ENCODE measurements at places on chromosomes 7 and 10. TPM values are rescaled to one million over a fixed set of nuclear protein-coding genes. Genes with fewer than 3 reads are reported as not detected.

DNA sequence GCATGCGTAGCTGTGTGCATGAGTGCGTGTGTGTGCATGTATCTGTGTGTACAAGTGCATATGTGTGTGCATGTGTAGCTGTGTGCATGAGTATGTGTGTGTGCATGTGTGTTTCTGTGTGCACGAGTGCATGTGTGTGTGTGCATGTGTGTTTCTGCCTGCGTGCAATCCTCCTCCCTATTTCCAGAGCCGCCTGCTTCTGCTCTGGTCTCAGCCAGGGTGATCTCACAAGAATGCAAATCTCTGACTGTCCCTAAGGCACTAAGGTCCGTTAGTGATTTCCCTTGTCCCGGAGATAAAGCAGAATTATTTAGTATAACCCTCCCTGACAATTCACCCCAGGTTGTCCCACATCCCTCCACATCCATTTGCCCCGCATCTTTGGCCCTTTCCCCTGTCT, 530.3 kb downstream of the TCERG1L start:
- no peak for DNase-seq

DNA sequence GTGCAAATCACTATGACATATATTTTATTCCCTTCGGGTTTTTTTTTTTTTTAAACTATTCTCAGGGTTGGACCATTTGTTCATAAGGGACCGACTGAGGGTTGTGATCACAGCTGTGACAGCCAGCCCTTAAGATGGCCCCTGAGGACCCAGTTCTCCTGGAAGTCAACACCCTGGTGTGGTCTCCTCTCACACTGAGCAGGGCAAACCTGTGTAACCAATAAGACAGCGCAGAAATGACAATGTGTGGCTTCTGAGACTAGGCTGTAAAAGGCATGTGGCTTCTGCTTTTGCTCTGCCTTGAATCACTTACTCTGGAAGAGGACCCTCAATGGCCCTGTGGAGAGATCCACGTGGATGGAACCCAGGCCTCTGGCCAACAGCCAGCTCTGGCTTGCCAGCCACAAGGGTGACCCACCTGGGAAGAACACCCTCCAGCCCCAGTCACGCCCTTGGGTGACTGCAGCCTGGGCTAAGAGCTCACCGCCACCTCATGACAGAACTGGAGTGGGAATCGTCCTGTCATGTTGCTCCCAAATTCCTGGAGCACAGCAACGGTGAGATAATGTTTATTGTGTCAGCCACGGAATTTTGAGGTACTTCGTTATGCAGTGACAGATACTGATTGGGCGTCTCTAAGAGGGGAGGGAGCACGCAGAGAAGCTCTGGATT, 127.1 kb downstream of the CLEC2L start:
- DNase-seq = no peak

DNA sequence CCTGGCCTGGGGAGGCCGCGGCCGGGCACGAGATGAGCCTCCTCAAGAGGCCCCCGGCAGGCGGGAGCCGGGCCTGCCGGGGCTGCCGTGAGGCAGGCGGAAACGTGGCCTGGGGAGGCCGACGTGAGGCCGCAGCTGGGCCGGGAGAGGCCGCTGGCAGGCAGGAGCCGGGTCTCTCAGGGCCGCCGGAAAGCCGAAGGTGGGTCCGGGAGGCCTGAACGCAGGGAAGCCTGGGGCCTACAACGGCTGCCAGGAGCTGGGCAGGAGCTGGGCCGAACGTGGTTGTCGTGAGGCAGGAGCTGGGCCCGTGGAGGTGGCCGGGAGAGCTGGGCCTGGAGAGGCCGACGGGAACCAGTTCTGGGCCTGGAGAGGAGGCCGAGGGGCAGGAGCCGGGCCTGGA, 171.9 kb downstream of the TPST1 start:
- no peak for DNase-seq

- peak; percentile 4 for DNase-seq
These were observed 44.9 kb upstream of the SHH start for GRCh38 chr7:155857141-155857540.

DNA sequence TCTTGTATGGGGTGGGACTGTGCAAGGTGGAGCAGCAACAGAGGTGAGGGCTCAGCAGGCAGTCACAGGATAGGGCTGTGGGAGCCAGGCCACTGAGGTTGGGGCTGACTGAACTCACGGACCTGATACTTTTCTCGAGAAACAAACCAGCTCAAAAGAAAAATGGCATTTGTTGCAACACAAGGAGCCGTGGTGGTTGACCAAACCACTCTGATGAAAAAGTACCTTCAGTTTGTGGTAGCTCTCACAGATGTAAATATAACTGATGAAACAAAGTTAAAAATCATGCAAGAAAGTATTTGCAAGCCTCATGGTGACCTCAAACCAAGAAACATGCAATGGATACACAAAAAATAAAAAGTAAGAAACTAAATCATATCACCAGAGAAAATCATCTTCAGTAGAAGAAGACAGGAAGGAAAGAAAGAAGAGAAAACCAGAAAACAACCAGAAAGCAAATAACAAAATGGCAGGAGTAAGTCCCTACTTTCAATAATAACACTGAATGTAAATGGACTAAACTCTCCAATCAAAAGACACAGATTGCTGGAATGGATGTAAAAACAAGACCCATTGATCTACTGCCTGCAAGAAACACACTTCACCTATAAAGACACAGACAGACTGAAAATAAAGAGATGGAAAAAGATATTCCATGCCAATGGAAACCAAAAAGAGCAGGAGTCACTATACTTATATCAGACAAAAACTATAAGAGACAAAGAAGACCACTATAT, 48.9 kb upstream of the DUSP5 start:
- DNase-seq = peak; percentile 7

DNA sequence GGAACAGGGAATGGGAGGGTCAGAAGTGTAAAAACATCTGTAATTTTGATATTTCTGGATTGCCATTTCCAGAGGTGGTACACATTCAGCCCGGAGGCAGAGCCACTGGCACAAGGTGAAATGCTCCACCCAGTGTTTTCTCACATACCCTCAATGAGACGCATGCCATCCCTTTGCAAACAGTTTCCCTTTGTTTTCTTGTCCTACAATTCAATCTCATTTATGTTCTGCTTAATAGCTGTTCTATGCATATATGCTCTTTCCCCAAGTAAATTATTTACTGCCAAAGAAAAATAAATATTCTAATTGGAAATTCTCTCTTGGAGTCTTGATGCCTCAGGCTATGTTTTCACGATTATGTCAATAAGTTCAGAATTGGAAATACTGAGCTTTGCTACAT, 369.7 kb upstream of the AKR1E2 start:
- no peak for DNase-seq

- no peak for DNase-seq
These were observed 55.1 kb downstream of the FAM53B start for GRCh38 chr10:124688889-124689670.

DNA sequence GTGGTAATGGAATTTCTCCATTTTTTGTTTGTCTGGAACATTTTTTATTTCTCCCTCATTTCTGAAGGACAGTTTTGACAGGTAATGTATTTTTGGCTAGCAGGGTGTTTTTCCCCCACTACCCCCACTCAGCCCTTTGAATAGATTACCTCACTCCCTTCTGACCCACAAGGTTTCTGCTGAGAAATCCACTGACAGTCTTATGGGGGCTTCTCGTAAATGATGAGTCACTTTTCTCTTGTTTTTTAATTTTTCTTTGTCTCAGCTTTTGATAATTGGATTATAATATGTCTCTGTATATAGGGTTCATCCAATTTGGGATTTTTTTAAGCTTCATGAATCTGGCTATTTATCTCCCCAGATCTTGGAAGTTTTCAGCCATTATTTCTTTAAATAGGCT, 74.7 kb upstream of the CCDC71L start:
- no peak for DNase-seq

The CREB5 gene
- total RNA-seq = 0.53 TPM

The CCNJ gene
- 1.7 TPM for total RNA-seq

The RET gene
- 1.1 TPM for total RNA-seq

The MYOZ1 gene
- not detected for total RNA-seq

Measured in left lobe of liver (tissue), 2 donors.